ENCODE measurements at places on chromosomes 12 and 14.

DNA sequence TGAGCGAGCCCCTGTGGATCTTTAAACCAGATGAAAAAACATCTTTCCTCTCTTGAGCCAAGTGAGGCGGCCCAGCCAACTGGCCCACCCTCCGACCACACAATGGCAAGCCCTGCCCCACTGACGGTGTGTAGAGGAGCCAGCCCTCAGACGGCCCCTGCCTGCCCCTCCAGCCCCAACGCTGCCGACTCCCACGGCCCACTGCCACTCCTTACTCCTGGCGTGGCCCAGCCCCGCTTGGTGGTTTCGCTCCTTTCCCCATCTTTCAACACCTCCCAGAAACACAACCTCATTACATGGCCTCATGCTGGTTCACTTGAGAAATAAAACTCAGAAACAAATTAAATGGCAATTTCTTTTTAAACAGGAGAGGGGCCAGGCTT lies 80.6 kb upstream of the DICER1 start:
- no peak for DNase-seq

GRCh38 chr12:105748806-105749600 lies 389.8 kb downstream of the NUAK1 start:
- DNase-seq, result no peak

GRCh38 chr12:113276946-113277500 lies 55.8 kb downstream of the TPCN1 start:
- DNase-seq, result no peak

- DNase-seq, result no peak
Observed at GRCh38 chr12:109947521-109947920, 47.4 kb downstream of the TCHP start.

GRCh38 chr14:105470350-105471296 lies 4.0 kb upstream of the CRIP2 start:
- peak; percentile 58 for DNase-seq

GRCh38 chr12:119989361-119989730 lies 310 bp downstream of the BICDL1 start:
- no peak for DNase-seq

- peak; percentile 25 for DNase-seq
Observed at GRCh38 chr14:95038521-95039250, 118.6 kb downstream of the DICER1 start.

DNA sequence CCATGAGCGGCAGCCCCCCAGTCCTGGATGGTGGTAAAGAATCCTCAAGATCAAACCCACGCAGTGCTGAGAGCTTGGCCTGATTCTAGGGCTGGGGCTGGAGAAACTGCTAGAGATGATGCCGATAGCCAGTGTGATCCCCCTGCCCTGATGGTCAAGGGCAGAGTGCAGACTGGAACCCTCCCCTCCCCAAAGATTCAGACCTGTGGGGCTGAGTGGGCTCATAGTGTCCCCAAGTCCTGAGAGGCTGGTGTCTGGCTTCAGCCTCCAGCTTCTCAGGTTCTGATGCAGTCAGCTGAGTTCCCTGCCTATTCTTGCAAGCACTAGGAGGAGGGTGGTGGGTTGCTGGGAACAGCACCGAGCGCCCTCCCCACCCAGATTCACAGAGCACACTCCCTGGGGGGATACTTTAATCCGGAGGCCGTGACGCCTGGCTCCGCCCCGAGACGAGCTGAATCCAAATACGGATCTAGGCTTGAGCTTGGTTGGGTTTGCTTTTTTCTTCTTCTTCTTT lies 11.9 kb downstream of the RHOF start:
- DNase-seq, result peak; percentile 59

- no peak for DNase-seq
Observed at GRCh38 chr12:115046805-115047204, 362.8 kb upstream of the TBX3 start.

- DNase-seq, result no peak
Observed at GRCh38 chr14:63478437-63478852, 64.7 kb downstream of the PPP2R5E start.

- no peak for DNase-seq
Observed at GRCh38 chr14:78917462-78917861, 747.3 kb downstream of the NRXN3 start.

GRCh38 chr12:116319898-116320621 lies 42.6 kb upstream of the MED13L start:
- DNase-seq, result no peak

DNA sequence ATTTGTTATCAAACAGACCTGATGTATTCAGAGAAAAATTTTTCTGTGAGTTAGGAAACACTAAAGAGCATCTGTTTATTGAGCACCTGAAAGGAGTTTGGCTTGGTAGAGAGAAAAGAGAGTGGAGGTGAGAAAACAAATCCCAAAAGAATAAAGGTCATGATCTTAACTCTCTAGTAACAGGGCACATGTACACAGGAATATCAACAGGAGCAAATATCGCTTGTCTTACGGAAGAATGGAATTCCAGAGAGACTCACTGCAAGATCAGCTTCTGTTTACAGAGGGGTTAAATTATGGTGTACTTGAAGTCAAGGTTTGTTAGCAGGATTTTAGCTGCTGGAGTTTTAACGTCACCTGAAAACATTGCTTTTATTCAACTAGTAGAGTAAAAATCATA lies 78.8 kb downstream of the SPPL3 start:
- DNase-seq, result no peak

- no peak for DNase-seq
Observed at GRCh38 chr12:82627799-82628198, 58.9 kb upstream of the TMTC2 start.

DNA sequence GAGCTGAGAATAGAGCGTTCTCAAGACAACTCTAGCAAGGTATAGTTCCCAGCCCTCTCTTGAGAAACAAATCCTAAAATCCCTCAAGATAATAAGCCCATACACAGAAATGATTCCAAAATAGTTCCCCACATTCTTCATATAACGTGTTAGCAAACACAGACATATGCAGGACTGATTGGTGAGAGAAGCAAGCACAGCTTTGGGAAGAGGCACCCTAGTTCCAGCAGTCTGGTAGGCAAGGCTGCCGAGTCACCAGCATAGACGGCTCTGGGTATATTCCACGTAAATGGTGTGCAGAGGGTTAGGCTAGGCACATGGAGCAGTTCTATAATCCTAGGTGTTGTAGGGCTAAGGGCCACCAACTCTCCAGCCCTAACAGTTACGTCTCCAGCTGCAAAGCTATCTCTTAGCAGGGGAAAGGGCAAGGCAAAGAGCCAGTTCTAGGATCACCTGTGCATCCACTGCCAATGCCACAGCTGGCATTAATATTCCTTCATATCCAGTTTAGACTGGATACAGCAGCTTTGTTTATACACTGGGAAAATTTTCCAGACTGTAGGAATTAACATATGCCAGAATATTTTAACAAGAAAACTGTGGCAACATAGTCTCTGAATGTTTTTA lies 52.9 kb downstream of the SH2B3 start:
- no peak for DNase-seq

DNA sequence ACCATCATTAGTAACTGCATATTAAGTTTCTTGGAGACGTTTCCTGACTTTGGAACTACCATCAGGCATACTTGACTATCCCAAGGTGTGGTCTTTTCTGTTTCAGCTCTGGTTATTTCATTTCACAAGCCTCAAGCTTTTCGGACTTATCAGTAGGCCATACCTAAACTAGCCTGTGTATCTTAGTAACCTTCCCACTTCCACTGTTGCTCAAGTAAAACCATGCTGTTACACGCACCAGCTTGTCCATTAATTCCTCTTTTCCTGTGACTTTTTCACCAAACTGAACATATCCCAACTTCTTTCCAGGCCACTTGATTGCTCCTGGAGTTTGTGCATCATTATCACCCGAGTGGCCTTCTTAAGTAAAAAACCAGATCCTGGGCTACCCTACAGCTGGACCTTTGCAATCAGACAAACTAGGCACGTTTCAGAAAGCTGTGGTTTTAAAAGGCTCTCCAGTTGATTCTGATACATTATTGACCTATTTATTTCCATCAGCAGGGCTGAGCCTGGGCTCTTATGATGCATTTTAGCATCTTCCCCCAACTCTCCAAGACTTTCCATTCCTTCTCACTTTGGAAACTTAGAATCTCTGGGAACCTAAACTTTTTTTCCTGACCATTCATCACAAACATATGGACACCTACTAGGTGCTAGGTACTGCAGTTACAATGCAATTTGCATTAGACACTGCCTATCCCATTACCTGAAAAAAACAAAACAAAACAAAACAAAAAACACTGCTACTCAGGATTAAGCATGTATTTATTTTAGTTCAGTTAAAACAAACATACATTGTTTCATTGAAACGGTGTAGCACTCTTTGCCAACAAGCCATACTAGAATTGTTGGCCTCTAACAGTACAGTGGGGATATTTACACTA lies 14.9 kb downstream of the SLC38A2 start:
- DNase-seq, result no peak

GRCh38 chr14:90345239-90345557 lies 13.5 kb upstream of the NRDE2 start:
- no peak for DNase-seq

DNA sequence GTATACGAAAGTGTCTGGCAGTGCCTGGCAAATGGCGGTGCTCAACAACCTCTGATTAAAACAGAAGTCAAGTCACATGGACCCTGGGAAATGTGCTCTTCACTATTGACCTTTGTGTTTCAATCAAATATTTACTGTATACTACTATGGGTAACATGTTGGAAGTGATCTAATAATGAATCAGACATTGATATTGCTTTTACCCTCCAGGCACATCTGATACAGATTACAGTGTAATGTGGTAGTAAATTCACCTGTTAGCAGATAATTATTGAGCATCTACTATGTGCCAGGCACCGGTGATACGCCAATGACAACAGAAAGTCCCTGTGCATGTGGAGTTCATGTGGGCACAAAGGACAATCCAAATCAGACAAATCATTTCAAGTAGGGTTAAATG lies 63.1 kb downstream of the STON2 start:
- no peak for DNase-seq

DNA sequence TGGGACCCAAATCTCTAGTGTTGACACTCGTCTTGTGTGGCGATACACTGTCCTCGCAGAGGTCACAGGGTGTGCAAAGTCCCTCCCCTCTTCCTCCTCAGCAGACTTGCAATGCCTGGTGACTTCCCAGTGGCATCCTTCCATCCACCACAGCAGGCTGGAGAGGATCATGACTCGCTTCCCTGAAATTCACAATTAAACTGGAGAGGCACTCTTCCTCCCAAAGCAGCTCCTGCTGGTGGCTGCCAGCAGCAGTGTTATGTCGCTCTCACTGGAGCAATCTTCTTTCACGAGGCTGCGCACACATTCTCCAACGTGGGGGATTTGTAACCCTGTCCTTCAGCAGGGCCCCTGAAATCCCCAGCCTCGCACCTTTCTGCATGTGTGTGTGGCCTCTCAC lies 145.2 kb upstream of the TMCC3 start:
- no peak for DNase-seq

- DNase-seq, result peak; percentile 63
Observed at GRCh38 chr14:68658943-68659931, 133.6 kb downstream of the ZFP36L1 start.

DNA sequence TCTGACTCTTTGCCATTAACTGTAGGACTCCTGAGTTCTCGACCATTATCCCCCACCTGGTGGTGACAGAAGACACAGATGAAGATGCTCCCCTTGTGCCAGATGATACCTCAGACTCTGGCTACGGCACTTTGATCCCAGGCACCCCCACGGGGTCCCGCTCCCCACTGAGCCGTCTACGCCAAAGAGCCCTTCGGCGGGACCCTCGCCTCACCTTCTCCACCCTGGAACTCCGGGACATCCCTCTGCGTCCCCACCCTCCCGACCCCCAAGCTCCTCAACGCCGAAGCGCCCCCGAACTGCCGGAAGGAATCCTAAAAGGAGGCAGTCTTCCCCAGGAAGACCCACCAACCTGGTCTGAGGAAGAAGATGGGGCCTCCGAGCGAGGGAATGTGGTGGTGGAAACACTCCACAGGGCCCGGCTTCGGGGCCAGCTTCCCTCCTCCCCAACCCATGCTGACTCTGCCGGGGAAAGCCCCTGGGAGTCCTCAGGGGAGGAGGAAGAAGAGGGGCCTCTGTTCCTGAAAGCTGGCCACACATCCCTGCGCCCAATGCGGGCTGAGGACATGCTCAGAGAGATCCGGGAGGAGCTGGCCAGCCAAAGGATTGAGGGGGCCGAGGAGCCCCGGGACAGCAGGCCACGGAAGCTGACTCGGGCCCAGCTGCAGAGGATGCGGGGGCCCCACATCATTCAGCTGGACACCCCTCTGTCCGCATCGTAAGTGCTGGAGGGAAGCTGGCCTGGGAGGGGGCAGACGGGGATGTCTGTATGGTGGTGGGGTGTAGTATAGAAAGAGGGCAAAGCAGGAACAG lies 14.4 kb downstream of the TNFRSF1A start:
- no peak for DNase-seq

- DNase-seq, result no peak
Observed at GRCh38 chr12:19205120-19205519, 75.6 kb downstream of the PLEKHA5 start.

- DNase-seq, result no peak
Observed at GRCh38 chr14:89823743-89824142, 130.8 kb downstream of the EFCAB11 start.

DNA sequence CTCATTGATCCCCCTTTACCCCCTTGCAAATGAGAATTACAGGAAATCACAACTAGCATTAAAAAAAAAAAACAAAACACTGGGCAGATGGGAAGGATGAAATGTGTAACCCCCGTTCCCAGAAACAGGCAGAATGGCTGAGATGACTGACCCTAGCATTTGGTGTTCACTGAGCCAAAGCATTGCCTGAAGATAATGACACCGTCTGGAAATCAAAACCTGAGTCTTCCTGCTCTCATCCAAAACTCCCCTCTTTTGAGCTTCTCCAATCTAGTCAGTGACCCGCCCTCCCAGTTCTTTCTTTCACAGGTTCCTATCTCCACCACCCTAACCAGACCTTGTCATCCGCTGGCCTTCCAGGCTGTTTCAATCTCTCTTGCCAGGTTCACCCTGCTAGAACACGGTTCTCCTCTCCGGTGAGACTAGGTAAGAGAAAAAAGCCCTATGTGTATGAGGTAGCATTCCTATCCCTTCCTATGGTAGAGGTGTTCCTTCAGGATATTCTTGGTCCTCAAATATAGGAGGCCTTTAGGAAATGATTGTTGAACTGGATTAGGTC lies 21.3 kb downstream of the SUSD6 start:
- DNase-seq, result no peak

GRCh38 chr12:129662234-129662633 lies 241.6 kb downstream of the TMEM132D start:
- no peak for DNase-seq

DNA sequence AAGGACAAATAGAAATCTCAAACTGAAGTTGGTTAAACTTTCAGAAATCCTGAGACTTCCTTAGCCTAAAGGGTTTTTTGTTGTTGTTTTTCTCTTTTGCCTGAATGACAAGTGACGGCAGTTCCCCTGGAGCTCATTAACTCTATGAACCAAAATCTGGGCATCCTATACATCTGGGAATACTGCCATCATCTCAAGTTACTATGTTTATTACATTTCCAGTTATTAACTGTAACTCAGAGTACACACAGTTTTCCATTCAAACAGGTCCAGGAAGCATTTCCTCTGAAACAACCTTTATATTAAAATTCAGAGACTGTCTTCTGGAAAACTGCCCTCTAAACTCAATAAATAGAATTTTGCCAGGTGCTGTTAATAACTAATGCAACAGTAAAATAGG lies 55.6 kb upstream of the CDKL1 start:
- DNase-seq, result no peak

- peak; percentile 93 for DNase-seq
Observed at GRCh38 chr12:122895704-122896636, at the start of gene VPS37B. TSS of gene VPS37B (minus strand) at chr12:122896124. CDS start at chr12:122896062, 62 bp downstream.
